Glutamatergic neuron (in vitro differentiated cells): ENCODE measurements at places on chromosomes 5 and 9. TPM values are rescaled to one million over a fixed set of nuclear protein-coding genes. Genes with fewer than 3 reads are reported as not detected.

The EXOC3 gene
- total RNA-seq = 55.4 TPM

The QRFP gene
- not detected for total RNA-seq

DNA sequence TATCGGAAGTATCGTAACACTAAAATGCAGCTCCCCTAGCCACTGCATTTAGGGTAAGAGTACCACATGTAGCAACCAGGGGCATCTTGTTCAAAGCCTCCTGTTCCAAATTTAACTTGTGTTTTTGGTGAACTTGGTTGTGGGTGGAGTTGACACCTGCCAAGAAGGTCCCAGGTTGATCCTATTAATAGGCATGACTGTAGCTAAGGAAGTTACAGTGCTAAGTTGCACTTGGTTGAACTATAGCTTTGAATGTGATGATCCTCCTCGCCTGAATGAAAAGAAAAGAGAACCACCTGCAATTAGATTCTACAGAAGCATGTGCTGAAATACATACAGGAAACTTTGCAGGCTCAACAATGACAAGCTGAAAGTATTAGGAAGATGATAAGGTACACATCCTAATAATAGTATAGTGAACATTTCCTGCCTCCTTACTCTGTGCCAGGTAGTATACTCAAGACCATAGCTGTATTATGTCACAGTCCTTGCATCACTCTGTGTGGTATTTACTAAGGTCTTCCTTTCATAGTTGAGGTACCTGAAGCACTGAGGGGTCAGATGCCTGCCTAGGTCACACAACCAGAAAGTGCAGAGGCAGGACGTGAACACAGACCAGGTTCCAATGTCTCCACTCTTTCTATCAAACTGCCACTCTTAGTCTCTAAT lies 64.5 kb upstream of the PIP5K1B start:
- DNase-seq = no peak

DNA sequence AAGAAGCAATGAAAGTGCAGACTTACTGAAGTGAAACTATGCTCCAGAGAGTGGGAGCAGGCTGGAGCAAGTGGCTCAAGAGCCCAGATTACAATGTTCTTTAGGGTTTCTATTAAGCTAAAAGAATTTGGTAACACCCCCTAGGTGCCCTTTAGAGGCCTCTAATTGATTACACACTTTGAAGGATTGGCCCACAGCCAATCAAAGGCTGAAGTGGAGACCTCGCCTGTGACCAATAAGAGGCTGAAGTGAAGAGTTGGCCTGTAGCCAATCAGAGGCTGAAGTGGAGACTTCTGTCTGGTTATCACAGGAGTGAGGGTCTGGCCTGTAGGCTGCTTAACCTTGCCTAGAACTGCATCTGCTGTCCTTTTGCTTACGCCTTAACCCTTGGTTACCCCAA lies 46.7 kb upstream of the SPATA31C2 start:
- no peak for DNase-seq
